Effector memory CD4-positive, alpha-beta T cell (primary cell): ENCODE measurements at places on chromosomes 12 and 14.

DNA sequence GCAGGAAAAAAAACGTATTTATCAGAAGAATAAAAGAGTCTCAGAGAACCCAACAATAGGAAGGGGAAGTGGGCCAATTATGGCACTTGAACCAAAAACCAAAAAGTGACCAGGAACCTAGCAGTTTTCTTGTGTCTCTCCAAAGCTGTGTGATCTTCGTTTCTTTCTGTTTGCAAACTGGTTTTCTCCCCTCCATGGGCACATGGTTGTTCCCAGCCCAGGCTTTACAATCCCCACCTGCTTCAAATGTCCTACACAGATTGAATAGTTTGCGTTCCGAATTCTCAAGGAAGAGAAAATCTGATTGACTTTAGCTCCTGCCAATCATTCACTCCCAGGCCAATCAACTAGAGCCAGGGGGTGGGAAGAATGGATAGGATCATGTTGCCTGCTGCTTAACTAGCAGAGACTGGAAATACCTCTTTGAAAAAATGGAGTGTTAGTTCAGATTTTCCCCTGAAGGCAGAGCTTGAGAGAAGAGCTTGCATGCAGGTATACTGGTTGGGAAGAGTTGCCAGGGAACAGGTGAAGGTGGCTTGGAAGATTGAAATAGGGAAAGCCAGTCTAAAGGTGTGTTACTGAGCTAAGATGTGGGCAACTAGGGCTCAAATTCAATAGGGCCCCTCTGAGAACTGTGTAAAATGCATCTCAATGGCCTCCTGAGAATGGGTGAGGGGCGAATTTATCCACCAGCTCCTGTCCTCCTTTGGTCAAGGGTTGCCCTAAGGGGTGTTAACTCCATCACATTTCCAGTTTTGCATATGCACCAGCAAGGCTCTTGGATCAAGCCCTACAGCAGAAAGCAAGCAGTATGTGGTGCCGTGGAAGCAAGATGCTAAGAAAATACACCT, 106.4 kb upstream of the SRRM4 start:
- no peaks in the 10 kb centered on the region for H3K4me1 ChIP-seq
- no peak overlapping the region for H3K27ac ChIP-seq
- no peak overlapping the region for H3K4me3 ChIP-seq
- H3K27me3 ChIP-seq: no peaks in the 10 kb centered on the region

GRCh38 chr12:127562816-127563215, 704.2 kb upstream of the TMEM132C start:
- H3K36me3 ChIP-seq: no peaks in the 10 kb centered on the region
- no peak overlapping the region for H3K4me3 ChIP-seq
- H3K27me3 ChIP-seq: no peaks in the 10 kb centered on the region
- DNase-seq: no peak
- H3K4me1 ChIP-seq: no peaks in the 10 kb centered on the region

- no peaks in the 10 kb centered on the region for H3K36me3 ChIP-seq
- no peaks in the 10 kb centered on the region for H3K27me3 ChIP-seq
- no peak for DNase-seq
- no peak overlapping the region for H3K4me3 ChIP-seq
- H3K4me1 ChIP-seq: no peaks in the 10 kb centered on the region
- no peak overlapping the region for H3K27ac ChIP-seq
Observed at GRCh38 chr12:127294651-127295210, 972.2 kb upstream of the TMEM132C start.

DNA sequence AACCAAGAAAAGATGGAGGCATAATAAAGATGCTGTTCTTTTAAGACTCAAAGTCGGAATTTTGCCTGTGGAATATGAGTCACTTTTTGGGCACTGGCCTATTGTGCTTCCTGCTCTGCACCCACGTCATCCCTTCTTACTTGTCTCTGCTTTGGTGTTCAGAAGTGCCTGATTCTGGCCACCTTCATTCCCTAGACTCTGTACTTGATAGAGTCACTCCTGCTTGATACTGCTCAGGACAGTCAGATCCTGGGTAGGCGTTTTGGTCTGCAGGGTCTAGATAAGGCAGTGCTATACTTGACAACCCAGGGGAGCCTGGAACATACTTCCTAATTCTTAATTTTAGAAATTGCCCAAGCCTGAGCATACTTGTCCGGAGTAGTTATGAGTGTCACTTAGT, 1.9 kb downstream of the LRRK2 start:
- no peak for DNase-seq
- H3K4me3 ChIP-seq: no peak overlapping the region
- no peaks in the 10 kb centered on the region for H3K36me3 ChIP-seq
- no peaks in the 10 kb centered on the region for H3K27me3 ChIP-seq
- no peak overlapping the region for H3K27ac ChIP-seq

- no peaks in the 10 kb centered on the region for H3K36me3 ChIP-seq
- no peaks in the 10 kb centered on the region for H3K27me3 ChIP-seq
- DNase-seq: no peak
- no peak overlapping the region for H3K4me3 ChIP-seq
Observed at GRCh38 chr12:116152268-116152667, 125.2 kb downstream of the MED13L start.

DNA sequence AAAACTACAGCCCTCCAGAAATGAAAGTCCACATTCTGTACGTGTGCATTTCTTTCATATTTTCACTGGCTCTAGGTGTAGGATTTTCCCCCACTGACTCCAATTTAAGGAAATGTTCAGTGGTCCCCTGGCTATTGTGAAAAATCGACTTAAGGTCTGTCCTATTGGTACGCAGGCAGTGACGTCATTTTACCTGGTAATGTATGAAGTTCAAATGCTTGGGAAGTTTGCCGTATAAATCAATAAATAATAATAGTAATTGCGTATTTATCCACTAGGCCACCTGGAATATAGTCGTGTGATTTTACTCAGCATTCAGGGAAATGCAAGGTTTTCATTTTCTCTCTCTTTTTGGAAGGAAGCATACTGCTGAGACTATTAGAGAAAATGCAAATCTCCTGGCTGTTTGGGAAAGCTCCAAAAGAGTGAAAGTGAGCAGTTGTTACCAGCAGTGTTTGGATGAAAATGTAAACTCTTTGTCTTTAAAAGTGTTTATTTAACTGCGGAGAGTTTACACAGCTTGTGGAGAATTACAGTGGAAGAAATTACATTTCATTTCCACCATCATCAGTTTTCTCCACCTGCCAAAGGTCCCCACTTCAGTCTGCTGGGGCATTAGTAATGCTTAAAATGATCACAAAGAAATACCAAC, 107.0 kb downstream of the EXOC5 start:
- no peak overlapping the region for H3K4me3 ChIP-seq
- no peak for DNase-seq
- H3K27me3 ChIP-seq: no peaks in the 10 kb centered on the region
- no peaks in the 10 kb centered on the region for H3K4me1 ChIP-seq

GRCh38 chr14:22084393-22085281, 411.0 kb upstream of the OR4E1 start:
- no peak overlapping the region for H3K4me3 ChIP-seq
- H3K4me1 ChIP-seq: no peaks in the 10 kb centered on the region
- no peak overlapping the region for H3K27ac ChIP-seq
- DNase-seq: no peak

GRCh38 chr14:77039285-77040058, 11.0 kb upstream of the IRF2BPL start:
- H3K27me3 ChIP-seq: no peaks in the 10 kb centered on the region
- H3K4me1 ChIP-seq: peaks cover 74% of the 10 kb centered on the region
- peak overlapping the region; percentile 98 for H3K27ac ChIP-seq
- H3K36me3 ChIP-seq: no peaks in the 10 kb centered on the region

DNA sequence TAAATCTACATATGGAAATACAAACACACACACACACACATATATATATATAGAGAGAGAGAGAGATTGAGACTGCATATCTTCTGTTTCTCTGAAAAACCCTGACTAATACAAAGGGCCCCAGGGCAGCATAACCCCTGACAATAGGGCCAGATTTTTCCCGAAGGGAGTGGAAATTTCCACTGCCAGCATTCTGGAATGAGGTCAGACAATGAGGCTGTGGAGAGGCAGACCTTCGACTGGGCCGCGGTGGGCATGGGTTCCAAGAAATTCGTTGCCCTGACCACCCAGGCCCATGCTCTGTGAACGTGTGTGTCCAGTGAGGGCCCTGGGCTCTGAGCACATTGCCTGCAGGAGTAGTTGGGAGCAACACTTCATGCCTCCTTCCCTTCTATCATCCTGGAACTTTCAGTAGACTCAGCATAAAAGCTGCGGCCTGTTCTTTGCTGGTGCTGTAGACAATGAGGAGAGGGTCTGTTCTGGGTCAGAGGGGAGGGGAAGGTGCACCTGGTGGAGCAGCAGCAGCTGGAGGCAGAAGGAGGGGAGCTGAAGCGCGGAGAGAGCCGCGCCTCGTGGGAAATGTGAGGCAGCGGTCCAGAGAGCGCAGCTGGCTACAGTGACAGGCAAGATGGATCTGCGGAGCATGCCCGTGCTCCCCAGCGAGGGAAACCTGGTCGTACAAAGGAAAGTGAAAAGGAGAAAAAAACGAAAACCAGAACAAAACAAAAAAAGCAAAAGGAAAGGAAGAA, 25.6 kb upstream of the CCDC60 start:
- H3K27me3 ChIP-seq: no peaks in the 10 kb centered on the region
- no peak overlapping the region for H3K4me3 ChIP-seq
- no peak for DNase-seq
- no peaks in the 10 kb centered on the region for H3K36me3 ChIP-seq
- H3K27ac ChIP-seq: no peak overlapping the region
- no peaks in the 10 kb centered on the region for H3K4me1 ChIP-seq

DNA sequence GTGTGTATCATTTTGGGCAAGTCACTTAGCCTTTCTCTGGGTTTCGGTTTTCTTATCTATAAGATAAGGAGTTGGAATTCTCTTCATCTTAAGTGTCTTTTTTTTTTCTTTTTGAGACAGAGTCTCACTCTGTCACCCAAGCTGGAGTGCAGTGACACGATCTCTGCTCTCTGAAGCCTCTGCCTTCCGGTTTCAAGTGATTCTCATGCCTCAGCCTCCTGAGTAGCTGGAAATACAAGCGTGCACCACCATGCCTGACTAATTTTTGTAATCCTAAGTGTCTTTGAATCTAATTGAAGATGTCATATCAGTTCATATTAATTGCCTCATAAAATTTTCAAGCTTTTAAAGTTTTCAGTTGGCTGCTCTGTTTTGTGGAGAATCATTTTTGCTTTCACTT, 4.0 kb downstream of the SRGAP1 start:
- DNase-seq: no peak
- H3K4me1 ChIP-seq: peaks cover 4% of the 10 kb centered on the region
- H3K4me3 ChIP-seq: no peak overlapping the region
- no peaks in the 10 kb centered on the region for H3K36me3 ChIP-seq
- peaks cover 6% of the 10 kb centered on the region for H3K27me3 ChIP-seq

- H3K27me3 ChIP-seq: no peaks in the 10 kb centered on the region
- H3K27ac ChIP-seq: peak overlapping the region; percentile 71
- no peaks in the 10 kb centered on the region for H3K36me3 ChIP-seq
- peaks cover 15% of the 10 kb centered on the region for H3K4me1 ChIP-seq
- H3K4me3 ChIP-seq: no peak overlapping the region
- DNase-seq: no peak
Observed at GRCh38 chr12:14396071-14396470, 30.6 kb downstream of the ATF7IP start.

GRCh38 chr14:23062002-23062401, 4.7 kb upstream of the CDH24 start:
- peaks cover 2% of the 10 kb centered on the region for H3K4me1 ChIP-seq
- no peak for DNase-seq
- no peak overlapping the region for H3K4me3 ChIP-seq
- no peak overlapping the region for H3K27ac ChIP-seq
- H3K36me3 ChIP-seq: peaks cover 77% of the 10 kb centered on the region
- H3K27me3 ChIP-seq: no peaks in the 10 kb centered on the region

GRCh38 chr14:63562405-63562804, 19.2 kb upstream of the PPP2R5E start:
- no peak for DNase-seq
- no peaks in the 10 kb centered on the region for H3K36me3 ChIP-seq
- H3K27ac ChIP-seq: no peak overlapping the region

GRCh38 chr14:50061664-50062437, 54.5 kb downstream of the VCPKMT start:
- no peaks in the 10 kb centered on the region for H3K36me3 ChIP-seq
- peak; percentile 54 for DNase-seq
- H3K27me3 ChIP-seq: no peaks in the 10 kb centered on the region
- H3K4me1 ChIP-seq: peaks cover 58% of the 10 kb centered on the region
- H3K27ac ChIP-seq: peak overlapping the region; percentile 95

GRCh38 chr12:87661786-87662377, 367.3 kb downstream of the C12orf50 start:
- no peaks in the 10 kb centered on the region for H3K27me3 ChIP-seq
- H3K4me1 ChIP-seq: no peaks in the 10 kb centered on the region
- H3K4me3 ChIP-seq: no peak overlapping the region
- no peak overlapping the region for H3K27ac ChIP-seq
- no peak for DNase-seq
- H3K36me3 ChIP-seq: no peaks in the 10 kb centered on the region

- H3K27ac ChIP-seq: no peak overlapping the region
- H3K4me1 ChIP-seq: no peaks in the 10 kb centered on the region
- H3K27me3 ChIP-seq: no peaks in the 10 kb centered on the region
Observed at GRCh38 chr14:100665511-100666032, 61.1 kb upstream of the DLK1 start.

GRCh38 chr12:4203772-4204376, 69.7 kb upstream of the CCND2 start:
- H3K4me3 ChIP-seq: no peak overlapping the region
- H3K27me3 ChIP-seq: no peaks in the 10 kb centered on the region
- no peaks in the 10 kb centered on the region for H3K4me1 ChIP-seq
- no peak overlapping the region for H3K27ac ChIP-seq
- H3K36me3 ChIP-seq: no peaks in the 10 kb centered on the region

DNA sequence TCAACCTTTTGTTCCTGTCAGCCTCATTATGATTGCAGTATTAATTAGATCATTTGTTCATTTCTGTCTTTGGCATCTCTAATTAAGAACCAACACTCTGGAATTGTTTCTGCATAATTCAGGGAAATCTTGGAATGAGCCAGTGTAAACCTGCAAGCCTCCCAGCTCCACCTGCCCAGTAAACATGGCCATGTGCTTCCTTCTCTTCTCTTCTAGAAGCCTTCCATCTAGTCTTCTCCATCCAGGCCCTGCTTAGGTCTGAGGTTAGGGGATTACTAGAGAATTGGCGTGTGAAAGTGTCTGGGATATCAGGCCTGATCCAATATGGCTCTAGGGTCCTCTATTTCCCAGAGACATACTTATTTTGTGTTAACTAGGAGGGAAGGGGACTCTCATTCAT, 528.0 kb downstream of the AACS start:
- H3K27ac ChIP-seq: no peak overlapping the region
- H3K4me3 ChIP-seq: no peak overlapping the region
- no peak for DNase-seq
- H3K27me3 ChIP-seq: no peaks in the 10 kb centered on the region
- H3K4me1 ChIP-seq: no peaks in the 10 kb centered on the region

- H3K36me3 ChIP-seq: no peaks in the 10 kb centered on the region
- no peak for DNase-seq
- no peaks in the 10 kb centered on the region for H3K4me1 ChIP-seq
Observed at GRCh38 chr12:2548081-2548480, 246.7 kb upstream of the FKBP4 start.

- H3K4me3 ChIP-seq: no peak overlapping the region
- H3K27ac ChIP-seq: no peak overlapping the region
- peaks cover 5% of the 10 kb centered on the region for H3K4me1 ChIP-seq
- no peak for DNase-seq
- H3K36me3 ChIP-seq: peaks cover 3% of the 10 kb centered on the region
- H3K27me3 ChIP-seq: no peaks in the 10 kb centered on the region
Observed at GRCh38 chr14:59507752-59508103, 23.4 kb downstream of the JKAMP start.

GRCh38 chr14:100025111-100025510, 40.1 kb upstream of the EVL start:
- no peak overlapping the region for H3K27ac ChIP-seq
- no peaks in the 10 kb centered on the region for H3K4me1 ChIP-seq
- no peak overlapping the region for H3K4me3 ChIP-seq
- H3K27me3 ChIP-seq: no peaks in the 10 kb centered on the region

GRCh38 chr12:2068653-2069052, 15.9 kb downstream of the CACNA1C start:
- peaks cover 3% of the 10 kb centered on the region for H3K27me3 ChIP-seq
- H3K27ac ChIP-seq: no peak overlapping the region
- H3K4me3 ChIP-seq: no peak overlapping the region
- no peaks in the 10 kb centered on the region for H3K4me1 ChIP-seq
- no peaks in the 10 kb centered on the region for H3K36me3 ChIP-seq
